ENCODE measurements at places on chromosomes 2 and 18.

DNA sequence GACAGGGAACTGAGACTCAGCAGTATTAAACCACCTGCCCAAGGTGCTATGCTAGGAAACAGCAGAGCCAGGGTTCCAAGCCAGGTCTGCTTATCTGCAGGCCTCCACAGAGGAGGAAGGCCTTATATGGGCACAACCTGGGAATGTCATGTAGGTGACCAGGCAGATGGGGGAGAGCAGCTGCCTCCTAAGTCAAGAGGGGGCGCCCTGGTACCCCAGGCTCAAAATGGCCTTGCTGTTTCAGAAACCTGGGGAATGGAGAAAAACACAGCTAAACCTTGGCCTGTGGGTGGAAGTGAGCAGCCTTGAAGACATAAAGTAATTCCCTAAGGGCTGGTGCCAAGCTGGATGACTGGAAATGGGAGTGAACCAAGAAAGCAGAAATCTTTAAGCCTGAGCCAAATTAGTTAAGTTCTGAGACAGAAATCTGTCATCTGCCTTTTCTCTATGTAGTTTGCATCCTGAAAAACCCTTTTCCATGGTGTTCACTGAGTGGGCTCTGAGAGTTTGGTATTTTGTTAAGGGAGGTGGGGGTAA lies 79.1 kb downstream of the MAPK4 start:
- no peaks in the 10 kb centered on the region for H3K4me1 ChIP-seq
- H3K36me3 ChIP-seq: no peaks in the 10 kb centered on the region
- no peak overlapping the region for H3K4me3 ChIP-seq
- H3K27ac ChIP-seq: no peak overlapping the region
- H3K27me3 ChIP-seq: no peaks in the 10 kb centered on the region
- DNase-seq: no peak

DNA sequence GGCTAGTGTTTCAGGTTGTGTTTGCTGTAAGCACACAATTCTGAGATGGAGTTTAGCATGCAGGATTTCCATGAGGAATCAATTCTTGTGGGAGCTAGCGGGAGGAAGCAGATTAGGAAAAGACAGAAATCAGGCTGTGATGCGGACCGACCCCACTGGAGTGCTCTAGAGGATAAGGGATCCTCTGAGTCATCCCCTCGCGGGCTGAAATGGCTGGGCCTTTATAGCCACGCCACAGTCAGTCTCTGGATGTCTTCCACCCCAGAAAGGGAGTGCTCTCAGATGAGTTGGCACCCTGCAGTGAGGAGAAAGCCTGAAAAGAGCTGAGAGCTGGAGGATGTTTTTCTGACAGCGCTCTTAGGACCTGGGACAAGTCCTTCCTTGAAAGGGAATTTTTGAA lies 102.4 kb downstream of the GALNT3 start:
- H3K36me3 ChIP-seq: no peaks in the 10 kb centered on the region
- H3K4me3 ChIP-seq: no peak overlapping the region
- H3K27me3 ChIP-seq: no peaks in the 10 kb centered on the region

- H3K36me3 ChIP-seq: peaks cover 86% of the 10 kb centered on the region
- H3K27me3 ChIP-seq: no peaks in the 10 kb centered on the region
- DNase-seq: no peak
- H3K4me1 ChIP-seq: no peaks in the 10 kb centered on the region
- no peak overlapping the region for H3K27ac ChIP-seq
Observed at GRCh38 chr18:251572-251971, 16.3 kb downstream of the THOC1 start.

- H3K4me1 ChIP-seq: peaks cover 2% of the 10 kb centered on the region
- no peaks in the 10 kb centered on the region for H3K27me3 ChIP-seq
- no peak overlapping the region for H3K4me3 ChIP-seq
- DNase-seq: no peak
Observed at GRCh38 chr18:12598181-12598930, 59.6 kb downstream of the SPIRE1 start.

DNA sequence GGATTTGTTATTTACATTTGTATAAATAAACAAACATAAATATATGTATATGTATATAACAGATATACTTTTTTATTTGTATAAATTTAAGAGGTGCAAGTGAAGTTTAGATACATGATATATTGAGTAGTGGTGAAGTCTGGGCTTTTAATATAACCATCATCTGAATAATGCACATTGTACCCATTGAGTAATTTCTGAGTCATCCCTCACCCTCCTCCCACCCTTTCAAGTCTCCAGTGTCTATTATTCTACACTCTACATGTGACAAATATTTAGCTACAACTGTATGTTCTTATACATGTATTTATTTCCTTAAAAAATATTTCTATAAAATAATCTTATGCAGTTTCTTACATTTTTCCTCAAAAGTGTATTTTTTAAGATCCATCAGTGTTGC lies 358.7 kb upstream of the TFPI start:
- DNase-seq: no peak
- no peaks in the 10 kb centered on the region for H3K27me3 ChIP-seq
- no peaks in the 10 kb centered on the region for H3K36me3 ChIP-seq
- no peak overlapping the region for H3K27ac ChIP-seq

DNA sequence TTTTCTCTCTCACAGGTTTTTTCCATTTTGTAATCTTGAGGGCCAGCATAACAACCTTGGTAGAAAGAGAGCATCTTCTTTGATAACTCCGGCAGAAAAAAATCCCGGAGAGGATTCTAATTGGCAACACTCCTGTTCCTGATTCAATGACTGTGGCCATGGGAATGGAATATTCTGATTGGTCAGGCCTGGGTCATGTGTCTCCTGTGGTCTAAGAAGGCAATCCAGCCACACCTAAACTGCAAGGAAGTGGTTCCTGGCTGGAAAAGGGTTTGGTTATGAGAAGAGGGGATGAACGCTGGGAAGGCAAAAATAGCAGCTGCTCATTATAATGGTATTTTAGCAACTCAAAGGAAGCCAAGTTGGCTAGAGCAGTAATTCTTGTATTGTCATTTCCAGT lies 24.8 kb upstream of the ZNF638 start:
- H3K4me1 ChIP-seq: no peaks in the 10 kb centered on the region
- no peak for DNase-seq
- no peak overlapping the region for H3K4me3 ChIP-seq
- H3K27me3 ChIP-seq: no peaks in the 10 kb centered on the region
- no peaks in the 10 kb centered on the region for H3K36me3 ChIP-seq

Measured in effector memory CD4-positive, alpha-beta T cell (primary cell).